ENCODE measurements at places on chromosomes 2 and 18. TPM values are rescaled to one million over a fixed set of nuclear protein-coding genes. Genes with fewer than 3 reads are reported as not detected.

The CCDC138 gene
- 10.2 TPM for total RNA-seq

The ASB1 gene
- total RNA-seq, result 35.6 TPM

The COL6A3 gene
- 1.5 TPM for total RNA-seq

DNA sequence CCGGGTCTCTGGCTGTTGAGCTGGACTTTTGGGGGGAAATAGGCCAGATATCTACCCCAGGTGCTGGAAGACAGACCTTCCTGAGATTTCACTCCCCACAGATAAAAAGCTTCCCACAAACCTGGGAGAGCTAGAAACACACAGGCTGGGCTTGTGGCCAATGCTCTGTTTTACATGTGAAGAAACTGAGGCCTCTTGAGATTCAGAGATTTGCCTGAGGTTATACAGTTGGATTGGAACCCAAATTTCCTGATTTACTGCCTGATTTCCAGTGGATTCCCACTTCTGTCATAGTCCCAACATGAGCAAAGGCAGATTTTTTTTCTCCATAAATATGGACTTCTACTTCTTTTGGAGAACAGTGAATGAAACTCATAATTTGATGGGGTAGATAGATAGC is 360.2 kb downstream of the SETBP1 start:
- H3K27me3 ChIP-seq, result no peaks in the 10 kb centered on the region
- no peak overlapping the region for H3K27ac ChIP-seq
- peaks cover 9% of the 10 kb centered on the region for H3K36me3 ChIP-seq
- DNase-seq, result no peak
- no peak overlapping the region for H3K4me3 ChIP-seq

Measured in activated CD8-positive, alpha-beta memory T cell treated with anti-CD3 and anti-CD28 coated beads, Interleukin-2, amount 10 ng/mL, durations not matched to agents 7 days and 5 days (primary cell).